ENCODE measurements at places on chromosomes 12 and 14.

DNA sequence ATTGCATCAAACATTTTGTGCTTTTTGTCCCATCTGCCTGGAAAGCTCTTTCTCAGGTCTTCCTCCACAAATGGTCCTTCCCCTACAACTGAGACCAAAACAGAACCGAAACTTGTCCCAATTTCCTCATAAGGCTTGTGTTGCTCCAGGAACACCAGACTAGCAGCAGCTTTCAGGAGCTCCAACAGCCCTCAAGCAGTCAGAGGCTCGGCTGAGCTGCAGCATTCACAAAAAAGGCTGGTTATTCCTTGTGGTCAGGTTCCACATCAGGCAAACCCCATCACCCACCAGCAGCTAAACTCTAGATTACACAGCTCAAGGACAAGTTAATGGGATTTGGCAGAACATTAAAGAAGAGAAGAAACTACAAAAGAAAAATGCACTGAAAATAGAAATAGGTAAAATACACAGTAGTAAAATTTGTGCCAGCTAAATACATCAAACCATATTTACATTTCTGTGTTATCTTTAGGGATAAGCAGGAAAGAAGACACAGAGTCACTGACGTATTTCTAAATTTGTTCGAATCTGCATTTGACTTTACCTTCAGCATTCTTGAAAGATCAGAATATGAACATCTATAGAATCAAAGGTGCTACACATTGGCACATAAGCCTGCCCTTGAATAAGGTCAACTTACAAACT, 141.2 kb downstream of the STXBP6 start:
- no peak for DNase-seq

DNA sequence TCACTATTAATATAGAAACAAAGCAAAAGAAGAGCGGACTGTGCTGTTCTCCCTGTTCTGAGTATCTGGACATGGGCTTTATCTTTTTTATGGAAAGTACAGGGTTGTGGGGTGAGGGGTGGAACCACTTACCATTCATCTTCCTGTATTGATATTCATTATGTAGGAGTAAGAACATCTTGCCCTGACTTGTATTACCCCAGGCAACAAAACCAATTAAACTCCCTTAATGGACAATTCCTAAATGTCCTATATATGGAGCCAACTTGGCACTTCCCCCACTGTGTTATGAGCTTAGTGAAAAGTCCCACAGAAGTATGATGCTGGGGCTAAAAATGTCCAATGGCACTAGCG, 139.9 kb upstream of the KRR1 start:
- no peak for DNase-seq

GRCh38 chr12:124328116-124328515, 33.2 kb downstream of the RFLNA start:
- no peak for DNase-seq

DNA sequence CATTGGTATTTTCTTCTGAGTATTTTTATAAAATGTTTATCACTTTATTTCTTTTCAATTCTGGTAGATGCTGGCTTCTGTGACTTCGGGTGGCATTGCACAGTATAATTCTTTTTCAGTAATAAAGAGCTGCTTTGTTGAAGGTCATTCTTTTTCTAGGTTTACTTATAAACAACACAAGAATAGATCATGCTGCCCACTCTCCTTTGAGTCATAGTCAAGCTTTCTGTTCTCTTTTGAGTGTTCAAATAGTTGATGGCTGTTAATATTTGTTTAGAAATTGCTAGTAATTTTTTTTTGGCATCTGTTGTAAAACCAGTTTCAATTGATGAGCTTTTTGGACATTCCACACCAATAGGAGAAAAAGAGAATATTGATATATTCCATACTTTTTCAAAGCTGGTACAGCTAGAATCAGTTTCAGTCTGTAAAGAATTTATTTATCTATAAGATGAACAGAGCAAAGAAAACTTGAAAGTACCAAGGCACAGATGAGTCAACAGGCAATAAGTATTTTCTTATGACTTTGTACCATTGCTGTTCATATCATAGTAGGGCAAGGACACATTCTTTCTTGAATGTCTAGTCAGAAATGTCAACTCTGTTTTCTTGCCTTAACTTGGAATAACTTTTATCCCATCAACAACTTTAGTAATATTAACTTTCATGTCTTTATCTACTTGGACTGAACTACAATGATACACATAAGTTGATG, 513.0 kb upstream of the SEL1L start:
- no peak for DNase-seq

DNA sequence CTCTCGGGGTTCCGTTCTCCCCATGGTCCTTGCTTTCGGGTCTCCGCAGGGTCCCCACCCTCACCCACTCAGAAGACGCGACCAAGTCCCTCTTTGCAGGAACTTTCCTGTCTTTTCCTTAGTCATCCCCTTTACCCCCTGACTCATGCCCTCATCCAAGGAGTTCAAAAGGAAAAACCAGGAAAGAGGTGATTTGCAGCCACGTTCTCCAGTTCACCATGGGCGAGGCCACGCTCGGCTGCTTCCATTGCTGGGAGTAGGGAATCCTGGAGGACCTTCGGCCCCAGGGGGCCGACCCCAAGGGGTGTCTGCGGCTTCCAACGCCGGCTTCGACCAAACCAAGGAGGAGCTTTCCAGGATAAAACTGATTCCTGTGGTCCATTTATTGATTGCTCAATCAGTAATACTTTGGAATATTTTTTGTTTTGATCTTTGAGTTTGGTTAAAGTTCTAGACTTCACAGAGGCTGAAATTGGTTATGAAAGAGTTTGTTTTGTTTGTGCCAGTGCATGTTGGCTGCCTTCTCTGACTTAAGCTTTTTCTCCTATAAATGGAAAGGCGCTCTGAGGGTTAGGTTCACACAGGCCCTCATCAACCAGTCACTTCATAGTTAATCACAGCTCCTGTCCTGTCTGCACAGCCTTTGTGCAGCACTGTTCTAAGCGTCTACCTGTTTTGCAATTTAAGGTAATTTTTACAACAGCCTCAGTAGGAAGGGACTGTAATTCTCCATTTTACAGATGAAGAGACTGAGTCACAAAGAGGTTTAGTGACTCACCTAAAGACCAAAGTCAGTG, 827 bp downstream of the ALDH2 start:
- no peak for DNase-seq

DNA sequence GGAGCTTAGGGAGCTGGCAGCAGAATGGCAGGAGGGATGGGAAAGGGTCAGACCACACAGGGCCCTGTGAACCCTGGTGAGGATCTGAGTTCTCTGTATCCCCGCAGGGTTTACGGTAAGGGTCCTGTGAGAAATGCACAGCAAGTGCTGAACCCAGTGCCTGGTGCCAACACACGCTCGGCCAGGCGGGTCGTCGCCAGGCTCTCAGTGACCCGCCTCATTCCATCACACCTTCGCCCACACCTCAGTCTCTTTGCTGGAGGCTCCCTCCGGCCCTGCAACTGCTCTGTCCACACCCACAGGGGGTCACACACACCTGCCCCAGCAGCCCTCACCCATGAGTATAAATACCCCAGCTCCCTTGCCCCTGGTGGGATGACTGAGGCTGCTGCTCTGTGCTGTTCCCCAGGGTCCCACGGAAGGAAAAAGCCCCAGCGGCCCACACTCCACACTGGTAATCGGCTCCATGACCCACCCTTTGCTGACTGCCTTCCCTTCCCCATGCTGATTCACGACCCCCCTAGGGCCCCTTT, 23.1 kb downstream of the CAMKK2 start:
- DNase-seq: no peak

- DNase-seq: no peak
Observed at GRCh38 chr12:70364695-70365397, 1.2 kb upstream of the KCNMB4 start.

- no peak for DNase-seq
Observed at GRCh38 chr12:104742551-104743201, 215.4 kb downstream of the SLC41A2 start.

DNA sequence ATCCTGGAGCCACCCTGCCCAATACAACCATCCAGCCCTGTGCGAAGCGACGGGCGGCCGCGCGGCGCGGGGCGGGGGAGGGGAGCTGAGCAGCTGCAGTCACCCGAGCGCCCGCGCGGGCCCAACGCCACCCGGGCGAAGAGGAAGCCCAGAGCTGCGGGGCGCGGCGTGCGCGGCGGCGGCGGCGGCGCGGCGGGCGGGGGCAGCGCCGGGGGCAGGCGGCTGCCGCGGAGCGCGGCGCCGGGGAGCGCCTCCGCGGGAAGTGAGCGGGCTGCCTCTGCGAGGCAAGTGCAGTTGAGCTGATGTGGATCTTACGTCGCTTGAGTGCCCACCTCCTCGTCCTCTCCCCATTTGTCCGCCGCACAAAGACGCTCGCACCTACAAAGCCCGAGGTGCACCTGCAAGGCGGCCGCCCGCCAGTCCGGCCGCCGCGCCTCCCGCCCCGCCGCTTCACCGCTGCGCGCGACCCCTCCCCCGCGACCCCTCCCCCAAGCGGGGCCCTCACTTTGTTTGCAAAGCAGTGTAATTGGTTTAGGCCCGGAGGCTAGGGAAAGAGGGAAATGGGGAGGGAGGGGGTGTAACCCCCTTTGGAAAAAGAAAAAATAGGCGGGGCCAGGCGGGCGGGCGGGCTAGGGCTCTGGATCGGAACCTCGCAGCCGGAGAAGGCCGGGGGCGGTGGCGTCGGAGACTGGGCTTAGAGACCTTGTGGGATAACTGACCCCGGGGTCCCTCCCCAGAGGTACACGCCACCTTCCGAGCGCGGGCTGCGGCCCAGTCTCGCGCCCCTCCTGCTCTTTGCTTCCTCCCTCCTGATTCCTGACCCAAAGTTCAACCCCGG, at the start of the genes FOXA1 and TTC6:
Gene FOXA1 (minus strand): TSS at position 279 of the 838 bp plus-strand sequence. CDS start 277 bp downstream, at position 2.
Gene TTC6 (plus strand): TSS at position 659 of the 838 bp plus-strand sequence. CDS start 26,436 bp downstream, outside the sequence.
- DNase-seq: peak; percentile 77

GRCh38 chr12:19410211-19410610, 29.1 kb upstream of the AEBP2 start:
- DNase-seq: no peak

- no peak for DNase-seq
Observed at GRCh38 chr12:19533567-19533966, 94.3 kb downstream of the AEBP2 start.

DNA sequence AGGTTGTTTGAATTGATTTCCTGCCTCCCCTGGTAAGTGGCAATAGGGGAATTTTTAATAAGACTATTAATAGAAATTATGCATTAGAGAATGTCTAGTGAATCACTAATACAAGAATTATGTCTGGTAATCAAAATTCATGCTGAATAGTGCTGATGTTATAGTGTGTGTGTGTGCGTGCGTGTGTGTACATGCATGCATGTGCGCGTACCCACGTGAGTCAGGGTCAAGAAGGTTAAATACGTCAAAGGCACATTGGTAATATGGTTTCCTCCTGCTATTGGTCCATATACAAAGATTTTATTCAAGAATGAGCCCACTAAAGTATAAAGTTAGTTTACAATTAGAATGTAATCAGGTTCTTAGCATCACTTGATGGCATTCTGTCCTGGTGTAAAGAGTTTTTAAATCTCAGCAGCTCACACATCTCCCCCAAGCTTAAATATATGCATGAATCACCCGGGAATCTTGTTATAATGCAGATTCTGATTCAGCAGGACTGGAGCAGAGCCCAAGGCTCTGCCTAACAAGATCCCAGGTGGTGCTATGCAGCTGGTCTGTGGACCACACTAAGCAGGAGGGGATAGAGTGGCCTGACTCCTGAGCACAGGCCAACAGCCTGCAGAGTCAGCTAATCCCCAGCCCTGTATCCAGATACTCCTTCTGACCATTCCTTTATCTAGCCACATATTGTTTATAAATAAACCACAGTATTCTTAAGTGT, 43.9 kb downstream of the TTC9 start:
- DNase-seq: no peak

DNA sequence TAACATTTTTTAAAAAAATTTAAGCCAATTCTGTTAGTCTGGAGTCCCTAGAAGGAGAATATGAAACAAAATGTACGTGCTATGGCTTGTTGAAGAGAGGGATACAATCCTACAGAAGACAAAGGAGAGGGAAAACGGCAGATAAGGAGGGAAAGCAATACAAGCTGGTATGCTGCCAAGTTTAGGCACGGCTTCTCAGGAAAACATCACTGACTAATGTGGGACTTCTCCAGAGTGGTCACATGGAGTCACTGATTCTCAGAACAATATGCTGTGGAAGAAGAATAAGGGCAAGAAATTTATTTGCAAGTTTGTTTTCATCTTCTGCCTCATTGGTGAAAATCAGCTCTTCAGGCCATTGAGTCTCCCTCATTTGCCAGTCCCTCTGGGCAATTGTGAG, 22.9 kb upstream of the NR1H4 start:
- DNase-seq: no peak

- no peak for DNase-seq
Observed at GRCh38 chr12:9340422-9341259, 132.4 kb upstream of the PZP start.

DNA sequence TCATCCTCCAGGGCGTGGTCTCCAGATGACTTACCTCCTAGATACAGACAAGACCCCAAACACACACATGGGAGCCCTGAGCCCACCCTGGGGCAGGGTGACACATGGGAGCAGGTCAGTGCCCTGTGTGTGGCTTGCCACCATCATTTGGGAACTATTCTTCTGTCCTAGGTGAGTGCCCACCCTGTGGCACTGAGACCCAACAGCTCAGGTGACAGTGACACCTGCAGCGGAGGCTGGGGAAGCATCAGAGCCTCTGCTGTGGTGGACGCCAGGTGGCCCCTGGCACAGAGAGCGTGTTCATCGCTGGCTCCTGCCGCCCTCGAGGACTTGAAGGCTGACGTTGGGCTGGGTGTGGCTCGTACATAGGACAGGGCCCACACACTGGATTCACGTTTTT, 23.0 kb downstream of the SFSWAP start:
- DNase-seq: no peak

DNA sequence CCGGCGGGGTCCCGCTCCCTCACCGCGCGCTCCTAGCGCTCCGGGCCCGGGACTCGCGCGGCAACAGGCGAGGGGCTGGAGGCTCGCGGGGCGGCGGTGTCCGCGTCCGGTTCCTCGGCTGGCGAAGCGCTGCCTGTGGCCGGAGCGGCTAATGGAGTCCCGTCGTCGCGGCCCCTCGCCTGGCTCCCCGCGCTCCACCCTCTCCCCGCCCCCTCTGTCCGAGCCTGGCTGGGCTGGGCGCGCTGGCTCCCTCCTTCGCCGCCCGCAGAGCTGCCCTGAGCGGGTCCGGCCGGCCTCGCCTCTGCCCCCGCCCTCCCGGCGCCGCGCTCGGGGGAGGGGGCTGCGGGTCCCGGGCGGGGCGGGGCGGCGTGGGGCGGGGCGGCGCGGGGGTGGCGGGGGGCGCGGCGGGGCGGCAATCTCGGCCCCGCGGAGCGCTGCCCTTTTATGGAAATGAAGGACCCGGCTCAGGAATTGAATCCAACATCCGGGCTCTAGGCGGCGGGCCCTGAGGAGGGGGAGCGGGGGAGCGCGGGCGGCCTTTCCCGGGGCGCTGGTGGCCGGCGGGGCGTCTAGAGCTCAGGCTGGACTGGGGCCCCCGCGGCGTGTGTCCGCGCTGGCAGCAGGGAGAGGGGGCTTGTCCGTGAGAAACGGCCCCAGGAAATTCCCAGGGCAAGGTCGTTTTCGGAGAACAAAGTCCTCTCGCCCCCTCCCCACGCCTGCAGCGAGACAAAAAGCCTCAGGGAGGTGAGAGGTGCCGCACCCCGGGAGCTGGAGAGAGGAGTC, at the start of gene FERMT2:
Gene FERMT2 (minus strand): TSS at position 153 of the 783 bp plus-strand sequence. CDS start 482 bp downstream, outside the sequence.
- DNase-seq: peak; percentile 88

GRCh38 chr14:85463512-85463911, 66.4 kb upstream of the FLRT2 start:
- no peak for DNase-seq
